ENCODE measurements at places on chromosomes 7 and 10.
A peak's percentile ranks its signal among the peaks of the same experiment; 100 is the strongest.

GRCh38 chr7:158778471-158778870 lies 50.8 kb downstream of the ESYT2 start:
- no peak for DNase-seq

DNA sequence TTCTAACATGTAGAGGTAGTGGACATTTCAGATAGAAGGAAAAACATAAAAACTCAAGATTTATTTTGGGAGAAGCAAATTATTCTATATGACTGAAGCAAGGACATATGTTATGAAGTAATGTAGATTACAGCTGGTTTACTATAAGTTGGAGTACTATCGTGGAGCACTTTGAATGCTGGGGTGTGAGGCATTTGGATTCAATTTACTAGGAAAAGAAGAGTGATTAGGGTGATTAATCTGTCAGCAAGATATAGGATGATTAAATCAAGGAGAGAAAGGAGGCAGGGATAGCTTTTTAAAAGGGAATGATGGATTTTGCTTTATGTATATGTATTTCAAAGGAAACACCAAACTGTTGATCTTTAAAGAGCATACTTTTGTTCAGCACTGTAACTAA lies 318.4 kb upstream of the KAT6B start:
- no peak for DNase-seq

DNA sequence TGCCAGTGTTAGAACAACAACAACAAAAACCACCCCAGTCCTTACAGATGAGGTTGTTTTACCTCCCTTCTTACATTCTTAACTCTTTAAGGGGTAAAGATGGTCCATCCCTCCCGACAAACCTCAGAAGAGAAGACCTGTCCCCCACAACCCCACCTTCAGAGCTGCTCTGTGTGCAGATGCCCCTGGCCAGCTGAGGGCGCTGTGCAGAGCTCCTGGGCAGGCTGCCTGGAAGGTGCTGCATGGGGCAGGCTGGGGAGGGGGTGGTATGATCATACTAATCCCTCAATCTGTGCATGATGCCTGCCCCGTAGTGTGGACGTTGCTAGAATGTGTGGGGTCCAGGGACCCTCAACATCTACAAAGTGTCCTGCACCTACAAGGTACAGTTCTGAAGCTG lies 387.1 kb downstream of the INHBA start:
- DNase-seq = no peak

DNA sequence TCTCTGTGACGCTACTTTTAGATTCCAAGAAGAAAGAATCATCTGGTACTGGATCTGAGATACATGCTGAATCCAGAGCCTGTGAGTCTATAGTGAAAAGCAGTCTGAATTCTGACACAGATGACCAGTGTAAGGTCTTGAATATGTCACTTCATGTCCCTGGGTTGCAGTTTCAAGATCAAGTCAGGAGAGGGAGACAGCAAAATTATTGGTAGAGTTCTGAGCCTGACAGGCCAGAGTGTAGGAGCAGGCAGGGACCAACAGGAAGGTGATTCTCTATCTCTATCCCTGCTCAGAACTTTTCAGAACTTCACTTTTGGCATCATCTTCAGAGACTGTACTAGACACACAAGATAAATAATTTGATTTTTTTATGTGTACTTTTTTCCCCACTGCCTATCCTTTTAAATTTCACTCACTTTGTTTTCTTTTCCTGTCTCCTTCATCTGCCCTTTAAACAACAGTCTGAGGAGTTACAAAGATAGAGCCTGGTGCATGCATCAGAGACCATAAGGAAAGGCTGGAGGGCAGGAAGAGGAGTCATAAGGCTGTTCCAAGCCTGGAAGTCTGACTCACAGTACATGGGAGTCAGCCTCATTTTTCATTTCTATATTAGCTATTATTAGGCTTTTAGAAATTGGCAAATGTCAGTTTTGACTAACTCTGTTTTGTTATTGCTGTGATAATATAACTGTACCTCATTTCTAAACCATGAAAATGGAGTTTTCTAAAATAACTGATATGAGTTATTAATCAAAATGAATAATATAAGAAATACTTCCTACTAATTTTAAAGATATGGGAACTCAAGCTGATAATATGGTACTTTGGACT lies 120.2 kb upstream of the TMEM229A start:
- no peak for DNase-seq

- no peak for DNase-seq
Observed at GRCh38 chr10:60382946-60383681, 6.6 kb downstream of the ANK3 start.

DNA sequence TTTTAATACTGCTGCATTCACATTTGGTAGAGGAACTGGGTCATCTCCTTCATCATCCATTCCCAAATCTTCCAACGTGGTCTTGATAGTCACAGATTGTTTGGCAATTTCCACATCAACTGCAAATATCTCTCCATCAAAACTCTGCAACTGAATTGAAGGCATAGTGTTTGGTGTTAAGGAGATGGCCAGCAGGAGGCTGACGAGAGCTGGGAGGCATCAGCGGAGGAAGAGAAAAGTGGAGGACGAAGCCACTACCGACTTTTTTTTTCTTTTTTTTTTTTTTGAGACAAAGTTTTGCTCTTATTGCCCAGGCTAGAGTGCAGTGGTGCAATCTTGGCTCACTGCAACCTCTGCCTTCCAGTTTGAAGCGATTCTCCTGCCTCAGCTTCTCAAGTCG lies 205.0 kb upstream of the KCTD7 start:
- DNase-seq = no peak

GRCh38 chr10:58513188-58514110 lies 777 bp downstream of the BICC1 start:
- DNase-seq = peak; percentile 1

GRCh38 chr7:1106063-1106792 lies 18.3 kb downstream of the GPER1 start:
- no peak for DNase-seq

GRCh38 chr7:107971613-107972012 lies 31.3 kb downstream of the LAMB1 start:
- DNase-seq = no peak

- DNase-seq = no peak
Observed at GRCh38 chr7:154785898-154786297, 217.0 kb downstream of the PAXIP1 start.

DNA sequence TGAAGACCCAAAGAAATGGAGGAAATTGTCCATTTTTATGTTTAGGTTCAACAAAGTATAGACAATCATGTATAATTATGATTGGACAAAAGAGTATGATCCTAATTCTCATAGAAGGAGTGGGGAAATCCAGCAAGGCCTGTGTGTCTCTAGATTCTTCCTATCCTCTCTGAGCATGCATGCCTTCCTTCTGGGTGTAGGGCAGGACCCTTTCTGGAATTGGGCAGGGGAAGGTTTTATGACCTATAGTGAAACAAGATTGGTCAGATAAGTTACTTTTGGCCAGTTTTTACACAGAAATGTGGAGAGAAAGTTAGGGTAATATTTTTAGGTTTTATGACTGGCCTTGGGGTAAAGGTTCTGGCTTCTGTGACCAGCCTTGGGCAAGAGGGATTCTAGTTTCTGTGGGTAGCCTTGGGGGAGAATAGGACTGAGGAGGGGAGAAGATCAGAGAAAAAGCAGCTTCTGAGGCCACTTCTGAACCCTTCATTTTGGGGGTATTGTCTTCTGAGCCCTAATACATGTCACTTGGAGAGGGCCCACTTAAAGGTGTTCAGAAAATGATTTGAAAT lies 289.4 kb downstream of the EXOC4 start:
- DNase-seq = no peak

DNA sequence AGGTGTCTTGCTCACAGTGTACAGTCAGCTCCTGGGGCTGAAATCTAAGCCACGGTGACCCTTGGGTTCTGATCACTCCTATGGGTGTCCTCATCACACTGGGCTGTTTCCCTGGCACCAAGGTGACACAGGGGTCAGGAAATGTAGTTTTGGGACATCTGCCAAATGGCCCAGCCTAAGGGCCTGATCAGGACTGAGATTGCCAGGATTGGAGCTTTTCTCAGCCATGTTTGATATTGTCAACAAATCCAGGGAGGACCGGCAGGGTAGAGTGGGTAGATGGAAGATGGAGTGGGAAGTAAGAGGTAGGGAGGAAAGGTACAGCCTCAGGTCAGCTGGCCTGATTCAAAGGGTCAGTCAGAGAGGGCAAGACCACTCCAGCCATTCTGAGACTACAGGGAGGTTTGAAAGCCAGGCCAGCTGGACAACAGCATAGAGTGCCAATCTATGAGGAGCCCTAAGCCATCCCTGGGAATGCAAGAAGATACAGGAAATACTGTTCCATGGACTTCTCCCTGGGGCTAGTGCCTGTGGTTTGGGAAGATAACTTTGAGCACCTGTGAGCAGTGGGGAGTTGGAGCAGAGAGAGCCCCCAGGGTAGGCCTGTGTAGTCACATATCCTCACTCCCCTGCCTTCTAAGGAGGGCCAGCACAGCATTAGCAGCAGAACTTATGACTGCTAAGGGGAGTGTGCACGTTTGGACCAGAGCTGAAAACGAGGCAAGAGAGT lies 377.3 kb upstream of the ZMIZ1 start:
- no peak for DNase-seq

- DNase-seq = no peak
Observed at GRCh38 chr7:132348341-132348740, 227.9 kb downstream of the PLXNA4 start.

DNA sequence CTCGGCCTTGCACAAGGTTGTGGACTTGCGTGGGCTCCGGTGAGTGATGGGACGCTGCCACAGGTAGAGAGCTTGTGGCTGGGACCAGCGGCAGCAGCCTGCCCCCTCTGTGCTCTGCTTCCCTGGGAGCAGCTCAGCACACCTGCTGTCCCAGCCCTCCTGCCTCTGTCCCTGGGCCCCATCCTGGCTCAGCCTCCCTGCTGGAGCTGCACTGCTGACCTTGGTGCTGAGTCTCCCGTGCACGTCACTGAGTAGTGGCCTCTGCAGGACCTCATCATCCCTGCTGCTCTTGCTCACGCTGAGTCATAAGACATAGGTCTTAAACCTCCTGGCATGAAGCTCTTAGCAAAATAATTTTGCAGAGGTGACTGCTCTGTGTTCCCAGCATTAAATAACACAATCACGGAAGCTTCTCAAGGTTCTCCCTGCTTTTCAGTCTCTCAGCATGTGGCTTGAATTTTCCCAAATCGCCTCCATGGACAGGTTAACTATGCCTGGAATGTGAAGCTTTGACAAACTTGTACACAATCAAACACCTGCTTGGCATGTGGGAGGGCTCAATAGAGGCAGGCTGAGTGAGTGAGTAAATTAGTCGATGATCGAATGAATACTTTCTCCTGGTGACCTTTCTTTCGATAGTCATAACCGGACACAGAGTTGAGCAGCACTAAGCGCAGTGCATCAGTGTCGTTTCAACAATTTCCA lies 63.8 kb upstream of the NPS start:
- no peak for DNase-seq

- DNase-seq = no peak
Observed at GRCh38 chr7:144529269-144529926, 125.9 kb upstream of the NOBOX start.

DNA sequence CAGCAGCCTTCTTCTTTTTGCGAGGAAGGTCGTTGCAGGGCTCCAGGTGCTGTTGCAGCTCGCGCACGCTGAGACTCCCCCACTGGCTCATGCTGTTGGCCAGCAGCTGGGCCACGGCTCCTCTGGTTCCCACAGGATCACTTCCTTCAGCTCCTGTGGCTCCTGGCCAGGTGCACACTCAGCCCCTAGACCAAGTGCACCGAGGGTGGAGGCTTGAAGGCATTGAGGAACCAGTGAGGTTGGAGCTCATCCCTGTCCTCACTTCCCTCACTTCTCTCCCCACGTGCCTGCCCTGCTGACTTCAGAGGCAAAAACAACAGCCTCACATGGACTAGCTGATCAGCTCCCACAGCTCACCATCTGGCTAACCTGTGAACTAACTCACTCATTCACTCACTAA lies 46.2 kb upstream of the ADRB1 start:
- DNase-seq = no peak

- DNase-seq = no peak
Observed at GRCh38 chr10:30057894-30058556, 1.4 kb downstream of the JCAD start.

DNA sequence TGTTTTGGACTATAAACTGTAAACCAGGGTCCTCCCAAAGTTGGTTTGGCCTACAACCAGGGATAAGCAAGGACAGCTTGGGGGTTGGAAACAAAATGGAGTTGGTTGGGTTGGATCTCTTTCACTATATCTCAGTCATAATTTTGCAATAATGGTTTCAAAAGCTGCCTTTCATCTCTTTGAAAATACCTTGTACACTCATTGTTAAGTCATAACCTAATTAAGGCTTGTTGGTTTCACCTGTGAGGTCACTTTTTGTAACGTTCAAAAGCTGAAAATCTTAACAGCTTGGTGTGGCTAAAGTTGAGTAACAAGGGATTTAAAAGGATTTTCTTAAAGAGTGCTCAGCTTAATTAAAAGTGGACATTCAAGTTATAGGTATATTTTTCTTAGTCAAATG lies 476.1 kb downstream of the IPMK start:
- no peak for DNase-seq

- no peak for DNase-seq
Observed at GRCh38 chr10:133163889-133164815, 4.1 kb downstream of the KNDC1 start.

- no peak for DNase-seq
Observed at GRCh38 chr7:107441581-107442422, 28.1 kb upstream of the GPR22 start.

DNA sequence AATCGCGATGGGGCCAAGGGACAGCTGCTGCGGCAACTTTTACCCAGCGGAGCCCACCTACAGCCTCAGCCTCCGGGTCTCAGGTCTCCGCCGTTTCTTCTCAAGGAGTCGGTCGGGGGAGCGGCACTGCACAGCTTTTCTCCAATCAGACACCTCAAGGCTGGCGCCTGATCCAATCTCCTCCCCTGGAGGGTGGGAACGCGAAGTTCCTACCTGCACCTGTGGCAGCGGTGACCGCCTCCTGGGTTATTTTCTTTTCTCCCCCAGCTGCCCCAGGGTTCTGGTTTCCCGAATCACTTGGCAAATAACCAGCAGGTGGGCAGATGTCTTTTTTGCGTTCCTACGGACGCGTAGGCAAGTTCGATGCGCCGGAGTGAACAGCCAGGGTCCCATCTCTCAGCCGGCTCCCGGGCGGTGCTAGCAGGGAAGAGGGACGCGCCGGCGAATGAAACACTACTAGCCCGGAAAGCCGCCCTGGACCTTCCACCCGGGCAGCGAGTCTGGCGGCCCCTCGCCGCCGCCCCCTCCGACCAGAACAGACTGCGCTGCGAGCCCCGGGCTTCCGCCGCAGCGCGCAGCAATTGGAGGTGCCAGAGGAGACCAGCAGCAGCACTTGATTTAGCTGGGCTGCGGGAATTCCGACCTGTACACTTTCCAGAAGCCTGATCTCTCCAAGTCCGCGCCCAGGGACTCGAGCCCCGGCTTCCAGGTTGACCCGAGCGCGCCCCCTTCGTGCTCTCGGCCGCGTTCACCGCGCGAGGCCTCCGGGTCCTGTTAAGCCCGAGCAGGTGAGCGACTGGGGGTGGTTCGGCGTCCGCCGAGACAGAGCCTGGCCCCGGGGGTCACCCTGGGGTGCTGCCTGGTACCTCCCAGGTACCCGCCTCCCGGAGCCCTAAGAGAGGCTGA lies at the start of gene PRR15:
TSS of gene PRR15 (plus strand) at position 246 of the 906 bp plus-strand sequence. CDS start 2,495 bp downstream, outside the sequence.
- DNase-seq = no peak

- DNase-seq = no peak
Observed at GRCh38 chr10:112763916-112764520, 186.0 kb upstream of the TCF7L2 start.
